ENCODE measurements at places on chromosomes 2 and 18.

DNA sequence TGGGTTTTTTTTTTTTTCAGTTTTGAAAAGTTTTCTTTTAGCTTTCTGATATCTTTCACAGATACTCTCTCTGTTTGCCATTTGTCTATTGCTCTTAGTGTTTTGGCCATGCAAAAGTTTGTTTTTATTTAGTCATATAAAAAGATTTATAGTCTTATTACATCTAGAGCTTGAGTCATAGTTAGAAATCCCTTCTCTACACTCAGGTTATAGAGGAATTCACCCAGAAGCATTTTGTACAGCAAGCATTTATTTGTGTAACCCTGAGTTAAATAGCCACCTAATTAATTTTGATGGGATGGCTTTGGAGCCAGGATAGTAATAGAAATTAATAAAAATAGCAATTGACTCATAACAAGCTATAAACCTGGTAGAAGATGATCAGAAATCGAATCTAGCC is 35.6 kb downstream of the ACTR2 start:
- DNase-seq: no peak

DNA sequence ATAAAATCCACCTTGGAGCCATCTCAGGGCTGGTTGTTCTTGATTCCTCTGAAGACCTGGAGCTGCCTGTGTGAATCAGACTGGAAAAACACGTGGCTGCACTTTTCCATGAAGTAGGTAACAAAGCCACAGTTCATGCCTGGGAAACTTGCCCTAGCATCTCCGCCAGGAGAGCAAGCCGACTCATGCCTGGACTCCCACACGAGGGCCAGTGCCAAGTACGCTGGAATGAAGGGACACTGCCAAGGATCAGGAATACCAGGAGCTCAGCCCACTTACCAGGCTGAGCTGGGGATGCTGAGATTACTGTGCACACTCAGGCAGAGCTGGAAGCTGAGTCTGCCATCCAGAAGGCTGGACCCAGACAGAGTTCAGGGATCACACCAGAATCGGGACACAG is 10.9 kb upstream of the FHL2 start:
- DNase-seq: no peak

DNA sequence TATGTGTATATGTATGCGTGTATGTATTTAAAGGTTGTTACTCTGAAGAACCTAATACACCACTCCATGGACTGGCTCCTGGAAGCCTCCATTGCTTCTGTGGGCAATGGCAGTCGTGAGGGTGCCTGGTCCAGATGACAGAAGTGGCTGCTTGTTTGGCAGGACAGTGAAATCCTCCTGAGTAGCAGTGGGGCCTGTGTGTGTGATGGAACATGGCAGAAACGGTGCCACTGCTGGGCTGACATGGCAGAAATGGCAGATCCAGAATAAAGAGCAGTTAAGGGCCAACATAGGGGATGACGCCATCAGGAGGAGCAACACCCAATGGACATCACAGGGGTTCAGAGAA is 6.1 kb upstream of the CPLX4 start:
- no peak for DNase-seq

DNA sequence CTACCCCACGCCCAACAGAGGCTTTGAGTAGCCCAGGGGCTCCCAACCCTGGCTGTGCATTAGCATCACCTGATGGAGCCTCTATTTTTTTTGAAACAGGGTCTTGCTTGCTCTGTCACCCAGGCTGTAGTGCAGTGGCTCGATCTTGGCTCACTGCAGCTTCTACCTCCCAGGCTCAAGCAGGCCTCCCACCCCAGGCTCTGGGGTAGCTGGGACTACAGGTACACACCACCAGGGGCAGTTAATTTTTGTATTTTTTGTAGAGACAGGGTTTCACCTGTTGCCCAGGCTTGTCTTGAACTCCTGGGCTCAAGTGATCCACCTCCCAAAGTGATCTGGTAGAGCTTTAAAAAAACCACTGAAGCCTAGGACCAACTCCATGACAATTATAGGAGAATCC is 394.8 kb upstream of the ATP5MC3 start:
- no peak for DNase-seq

DNA sequence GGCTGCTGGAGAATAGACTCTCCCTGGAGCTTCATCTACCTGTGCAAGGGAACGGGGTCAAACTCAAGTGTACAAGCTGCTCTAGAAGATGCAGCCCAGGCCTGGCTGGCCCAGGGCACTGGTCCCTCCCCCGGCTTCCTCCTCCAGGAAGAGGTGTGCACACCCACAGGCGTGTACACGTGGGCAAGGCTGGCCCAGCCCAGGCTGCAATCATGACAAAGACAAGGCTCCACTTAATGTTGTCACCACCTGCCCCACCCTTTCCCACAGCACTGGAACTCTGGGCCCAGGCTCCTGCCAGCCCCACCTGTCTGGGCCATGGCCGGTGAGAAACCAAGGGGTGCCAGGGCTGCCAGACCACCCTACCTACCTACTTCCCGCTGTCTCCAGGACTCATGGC is 29.6 kb upstream of the ALPP start:
- DNase-seq: no peak

DNA sequence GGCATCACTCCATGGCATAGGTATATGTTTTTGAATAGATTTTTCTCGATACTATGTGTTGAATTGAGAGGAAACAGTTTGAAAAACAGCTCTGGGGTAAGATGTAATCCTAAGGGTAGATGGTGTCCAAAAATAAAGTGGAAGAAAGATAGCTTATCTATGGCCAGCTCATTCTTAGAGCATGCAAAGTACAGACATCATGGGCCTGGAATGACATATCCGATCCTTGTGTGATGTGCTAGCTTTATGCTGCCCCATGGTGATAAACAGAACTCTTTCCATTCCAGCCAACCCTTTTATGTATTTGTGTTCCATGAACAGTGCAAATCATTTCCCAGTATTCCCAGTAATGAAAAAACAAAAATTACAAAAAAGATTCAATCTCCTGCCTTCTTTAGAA is 390.2 kb upstream of the NXPH2 start:
- no peak for DNase-seq

DNA sequence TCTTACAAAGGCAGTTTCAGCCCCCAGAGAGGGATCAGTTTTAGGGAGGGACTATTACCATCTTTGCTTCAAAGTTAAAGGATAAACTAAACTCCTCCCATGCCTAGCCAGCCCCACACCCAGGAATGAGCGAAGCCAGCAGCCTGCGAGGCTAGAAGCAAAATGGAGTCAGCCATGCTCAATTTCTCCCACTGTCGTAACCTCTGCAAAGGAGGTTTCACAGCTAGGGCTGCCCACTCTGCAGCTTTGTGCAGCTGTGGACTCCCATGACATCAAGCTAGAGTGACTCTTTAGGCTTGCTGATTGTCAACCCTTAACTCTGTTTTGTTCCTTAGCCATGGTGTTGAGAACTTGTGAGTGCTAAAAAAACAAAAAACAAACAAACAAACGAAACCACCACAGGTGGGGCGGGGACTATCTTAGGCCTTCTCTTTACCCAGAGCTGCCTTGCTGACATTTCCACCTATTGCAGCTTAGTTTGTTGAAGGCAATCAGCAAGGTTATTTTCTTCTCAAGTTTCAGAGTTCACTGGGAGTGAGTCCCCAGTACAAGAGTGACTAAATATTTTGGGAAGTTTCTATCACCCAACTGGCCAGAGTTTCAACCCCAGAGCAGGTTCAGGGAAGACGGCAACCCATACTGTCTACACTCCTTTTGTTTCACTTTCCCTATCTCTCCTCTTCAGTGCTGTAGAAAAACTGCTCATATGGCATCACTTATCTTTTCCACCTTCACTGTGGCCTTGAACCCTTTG is 592.1 kb downstream of the XIRP2 start:
- DNase-seq: no peak

- no peak for DNase-seq
Measured at GRCh38 chr18:8448130-8448529, 161.1 kb upstream of the RAB12 start.

GRCh38 chr2:237201461-237202287 is 116.0 kb downstream of the COPS8 start:
- DNase-seq: no peak

GRCh38 chr18:49865401-49865800 is 52.1 kb upstream of the ACAA2 start:
- DNase-seq: no peak

- DNase-seq: no peak
Measured at GRCh38 chr2:216634370-216635148, 1.3 kb downstream of the IGFBP2 start.

DNA sequence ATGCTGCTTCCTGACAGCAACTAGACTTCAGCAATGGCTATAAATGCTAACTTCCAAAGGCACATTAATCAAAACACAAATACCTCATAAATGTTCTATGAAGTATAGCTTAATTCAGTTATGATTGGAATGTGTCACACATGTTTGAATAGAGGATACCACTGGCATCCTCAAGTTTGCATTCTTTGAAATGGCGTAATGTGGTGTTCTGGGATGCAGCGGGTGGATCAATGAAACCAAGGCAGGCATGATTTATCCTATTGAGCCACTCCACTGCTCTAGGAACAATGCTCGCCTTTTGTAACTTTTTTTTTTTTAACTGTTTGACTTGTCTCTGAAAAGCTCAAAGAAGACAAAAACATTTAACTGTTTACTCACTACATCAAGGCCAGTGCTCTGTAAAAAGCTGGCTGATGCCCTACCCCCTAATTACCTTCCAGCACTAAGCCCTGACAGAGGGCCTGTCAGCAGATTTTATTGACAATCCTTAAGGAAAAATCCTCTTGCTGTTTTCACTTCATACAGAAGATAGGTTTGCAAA is 278.8 kb upstream of the SESTD1 start:
- DNase-seq: no peak

GRCh38 chr2:113172721-113173541 is 840 bp upstream of the PSD4 start:
- no peak for DNase-seq

- DNase-seq: no peak
Measured at GRCh38 chr2:10778724-10779115, 33.9 kb downstream of the PDIA6 start.

DNA sequence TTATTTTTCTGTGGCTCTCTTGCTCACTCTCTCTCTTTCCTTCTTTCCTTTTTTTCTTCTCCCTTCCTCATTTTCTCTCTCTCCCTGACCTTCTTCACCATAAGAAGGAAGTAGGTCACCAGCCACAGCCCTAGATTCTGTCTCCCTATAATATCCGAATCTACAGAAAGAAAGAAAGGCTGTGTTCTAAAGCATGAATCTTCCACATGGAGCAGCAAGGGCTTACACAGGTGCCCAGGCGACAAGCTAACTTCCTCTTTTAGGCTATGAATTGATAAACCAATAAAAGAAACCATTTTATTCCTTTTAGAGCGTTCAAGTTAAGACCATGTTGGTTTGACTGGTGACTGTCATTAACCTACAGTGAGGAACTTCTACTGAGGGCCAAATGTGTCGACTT is 49.3 kb downstream of the CACNB4 start:
- no peak for DNase-seq

GRCh38 chr2:20447437-20448245 is 767 bp downstream of the RHOB start:
- DNase-seq: no peak

DNA sequence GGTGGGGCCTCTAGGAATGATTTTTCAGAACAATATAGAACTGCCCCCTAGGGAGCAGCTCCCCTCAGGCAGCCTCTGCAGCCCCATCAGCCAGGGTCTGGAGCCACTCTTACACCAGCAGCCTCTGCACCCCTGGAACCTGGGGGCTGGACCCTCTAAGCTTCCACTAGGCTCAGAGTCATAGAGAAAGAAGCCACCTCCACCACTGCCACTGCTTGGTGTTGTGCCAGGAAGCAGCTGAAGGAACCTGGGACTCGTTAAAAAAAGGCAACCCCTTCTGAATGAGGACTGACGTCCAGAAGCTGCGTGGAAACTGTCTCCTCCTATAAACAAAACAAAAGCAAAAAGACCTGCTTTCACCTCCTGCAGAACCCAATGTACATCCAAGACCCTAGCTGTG is 98.1 kb upstream of the HS6ST1 start:
- no peak for DNase-seq

- DNase-seq: no peak
Measured at GRCh38 chr2:132477962-132478361, 61.4 kb downstream of the GPR39 start.

DNA sequence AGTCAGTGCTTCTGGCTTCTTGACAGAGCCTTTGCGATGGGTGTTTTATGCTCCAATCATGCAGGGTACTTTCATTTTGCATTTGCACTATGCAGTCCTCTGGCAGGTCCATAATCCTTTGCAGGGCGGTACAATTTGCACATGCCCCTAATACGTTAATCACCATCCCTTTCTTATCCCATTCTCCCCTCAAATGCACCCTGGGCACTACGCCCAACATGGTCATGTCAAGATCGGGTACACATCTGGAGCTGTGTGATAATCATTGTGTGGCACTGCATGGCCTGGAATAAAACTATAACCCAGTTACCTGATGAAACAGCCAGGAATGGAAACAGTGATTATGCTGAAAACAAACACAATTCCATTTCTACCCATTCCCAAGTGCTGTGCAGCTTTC is 27.7 kb downstream of the LOXHD1 start:
- no peak for DNase-seq

GRCh38 chr2:25512707-25513106 is 160.7 kb downstream of the DTNB start:
- DNase-seq: no peak

GRCh38 chr2:54866868-54867267 is 143.4 kb downstream of the EML6 start:
- no peak for DNase-seq

DNA sequence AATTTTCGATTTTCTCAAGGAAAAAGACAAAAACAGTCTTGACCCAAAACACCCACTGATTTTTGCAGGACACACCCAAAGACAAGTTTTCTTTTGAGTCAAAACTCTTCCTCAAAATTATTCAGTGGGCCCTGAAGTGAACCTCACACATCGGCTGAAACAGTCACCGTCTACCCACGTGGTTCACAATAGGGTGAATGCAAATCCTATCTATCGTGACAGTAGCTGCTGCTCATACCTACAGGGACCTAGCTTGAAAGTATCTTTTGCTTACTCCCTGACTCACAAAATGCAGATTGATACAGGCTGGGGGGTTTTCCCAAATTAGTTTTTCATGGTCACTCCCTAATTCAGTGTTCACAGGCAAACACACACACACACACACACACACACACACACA is 10.7 kb upstream of the CD226 start:
- DNase-seq: no peak

Measured in activated CD4-positive, alpha-beta T cell treated with anti-CD3 and anti-CD28 coated beads for 24 hours (primary cell).